ENCODE measurements at places on chromosomes 11 and 22.

DNA sequence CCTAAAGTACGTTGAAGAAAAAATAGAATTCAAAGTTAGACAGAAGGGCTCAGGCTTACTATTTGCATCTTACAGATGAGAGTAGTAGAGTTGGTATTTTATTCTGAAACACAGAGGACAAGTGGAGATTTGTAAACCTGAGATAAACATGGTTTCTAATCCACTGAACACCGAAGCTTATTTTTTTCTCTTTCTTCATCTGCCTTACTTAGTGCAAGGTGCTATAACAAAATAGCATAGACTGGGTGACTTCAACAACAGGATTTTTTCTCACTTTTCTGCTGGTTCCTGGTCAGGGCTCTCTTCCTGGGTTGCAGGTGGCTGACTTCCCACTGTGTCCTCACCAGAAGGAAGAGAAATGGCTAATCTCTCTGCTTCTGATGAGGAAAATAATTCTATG is 2.1 kb upstream of the HBG1 start:
- H3K4me3 ChIP-seq: no peak overlapping the region
- no peaks in the 10 kb centered on the region for H3K4me1 ChIP-seq
- H3K27ac ChIP-seq: peak overlapping the region; percentile 54
- no peaks in the 10 kb centered on the region for H3K27me3 ChIP-seq
- DNase-seq: no peak

GRCh38 chr11:64181506-64182411 is 4.2 kb upstream of the STIP1 start:
- peak overlapping the region; percentile 35 for H3K27ac ChIP-seq
- H3K4me1 ChIP-seq: peaks cover 19% of the 10 kb centered on the region
- no peaks in the 10 kb centered on the region for H3K27me3 ChIP-seq
- H3K4me3 ChIP-seq: no peak overlapping the region
- H3K36me3 ChIP-seq: no peaks in the 10 kb centered on the region

- no peak overlapping the region for H3K4me3 ChIP-seq
- no peak overlapping the region for H3K27ac ChIP-seq
- peak; percentile 24 for DNase-seq
- no peaks in the 10 kb centered on the region for H3K36me3 ChIP-seq
- H3K4me1 ChIP-seq: no peaks in the 10 kb centered on the region
- H3K27me3 ChIP-seq: no peaks in the 10 kb centered on the region
These were observed 63.6 kb downstream of the CD82 start for GRCh38 chr11:44628730-44629700.

DNA sequence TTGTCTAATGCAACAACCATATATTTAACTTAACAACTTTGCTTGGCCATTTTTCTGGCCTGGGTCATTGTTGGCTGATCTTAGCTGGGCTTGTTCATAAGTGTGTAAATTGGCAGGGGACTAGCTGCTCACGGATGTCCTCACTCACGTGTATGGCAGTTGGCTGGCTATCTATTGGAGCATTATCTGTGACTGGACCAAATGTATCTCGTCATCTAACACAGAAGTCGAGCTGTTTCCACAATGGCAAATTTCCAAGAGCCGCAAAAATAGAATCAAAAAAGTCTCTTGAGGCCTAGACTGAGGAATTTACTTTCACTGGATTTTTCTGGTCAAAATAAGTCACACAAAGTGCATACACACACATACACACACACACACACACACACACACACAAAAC is 893.3 kb downstream of the FAM181B start:
- DNase-seq: no peak
- H3K36me3 ChIP-seq: no peaks in the 10 kb centered on the region
- H3K4me1 ChIP-seq: no peaks in the 10 kb centered on the region
- no peaks in the 10 kb centered on the region for H3K27me3 ChIP-seq
- H3K27ac ChIP-seq: no peak overlapping the region

DNA sequence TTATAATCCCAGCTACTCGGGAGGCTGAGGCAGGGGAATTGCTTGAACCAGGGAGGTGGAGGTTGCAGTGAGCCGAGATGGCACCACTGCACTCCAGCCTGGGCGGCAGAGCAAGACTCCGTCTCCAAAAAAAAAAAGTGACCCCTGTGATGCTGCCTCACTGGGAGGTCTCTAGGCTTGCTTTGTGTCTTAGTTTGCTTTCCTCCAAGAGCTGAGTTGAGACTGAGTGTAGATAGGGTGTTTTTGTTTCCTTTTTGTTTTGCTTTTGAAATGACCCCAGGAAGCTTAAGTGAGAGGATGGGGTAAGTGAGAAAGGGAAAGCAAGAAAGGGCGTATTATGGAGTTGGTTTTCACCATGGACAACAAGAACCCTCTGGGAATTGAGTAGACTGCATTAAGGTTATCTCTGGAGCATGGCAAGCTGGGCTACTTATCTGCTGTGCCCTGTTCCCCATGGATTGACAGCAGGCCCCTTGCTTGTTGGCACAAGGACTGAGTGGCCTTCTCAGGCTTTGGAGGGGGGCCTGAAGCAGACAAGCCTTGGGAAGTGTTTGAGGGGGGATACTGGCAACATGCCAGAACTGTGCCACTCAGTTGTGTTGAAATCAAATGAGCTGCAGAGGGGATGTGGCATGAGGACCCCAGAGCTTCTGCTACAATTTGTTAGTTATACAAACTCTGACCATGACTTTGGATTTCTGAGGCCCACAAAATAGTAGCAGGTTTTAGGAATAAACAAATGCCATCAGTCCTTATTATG is 300.6 kb upstream of the C11orf87 start:
- no peaks in the 10 kb centered on the region for H3K4me1 ChIP-seq
- H3K36me3 ChIP-seq: no peaks in the 10 kb centered on the region
- H3K4me3 ChIP-seq: no peak overlapping the region
- no peak for DNase-seq
- H3K27me3 ChIP-seq: no peaks in the 10 kb centered on the region

GRCh38 chr11:114110952-114111947 is 51.7 kb downstream of the ZBTB16 start:
- H3K4me3 ChIP-seq: no peak overlapping the region
- no peaks in the 10 kb centered on the region for H3K36me3 ChIP-seq
- DNase-seq: no peak

DNA sequence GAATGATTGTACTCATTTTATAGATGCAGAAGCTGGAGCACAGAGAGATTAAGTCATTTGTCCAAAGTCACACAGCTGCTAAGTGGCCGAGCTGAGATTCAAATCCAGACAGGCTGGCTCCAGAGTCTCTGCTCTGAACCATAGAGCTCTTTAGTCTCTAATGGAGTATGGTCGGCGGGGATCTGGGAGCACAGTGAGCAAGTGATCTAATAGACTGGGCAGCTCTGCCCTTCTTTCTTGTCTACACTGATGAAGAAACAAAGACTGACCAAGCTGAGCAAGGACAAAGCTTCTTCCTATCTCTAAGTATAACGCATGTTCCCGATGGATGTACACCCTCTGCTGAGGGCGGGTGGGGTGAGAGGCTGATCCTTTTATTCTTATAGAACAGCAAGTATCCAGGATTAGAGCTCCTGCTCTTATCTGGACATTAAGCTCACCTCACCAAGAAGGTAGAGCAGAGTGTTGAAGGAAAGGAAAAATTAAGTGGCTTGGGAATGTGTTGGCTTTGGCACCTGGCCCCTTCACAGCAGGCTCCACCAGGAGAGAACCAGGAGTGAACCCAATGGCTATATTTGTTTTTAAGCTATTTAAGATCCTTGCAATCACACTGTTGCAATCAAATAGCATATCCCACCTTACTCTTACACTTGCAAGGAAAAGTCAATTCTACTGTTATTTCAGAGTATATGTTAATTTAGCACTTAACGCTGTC is 68.7 kb downstream of the ETS1 start:
- H3K4me1 ChIP-seq: peaks cover 22% of the 10 kb centered on the region
- peaks cover 39% of the 10 kb centered on the region for H3K36me3 ChIP-seq
- DNase-seq: no peak

GRCh38 chr11:87232320-87232719 is 194.6 kb downstream of the TMEM135 start:
- no peak overlapping the region for H3K4me3 ChIP-seq
- no peaks in the 10 kb centered on the region for H3K27me3 ChIP-seq
- no peak overlapping the region for H3K27ac ChIP-seq
- DNase-seq: no peak
- no peaks in the 10 kb centered on the region for H3K36me3 ChIP-seq

GRCh38 chr11:115067900-115068530 is 389.7 kb downstream of the NXPE2 start:
- H3K36me3 ChIP-seq: no peaks in the 10 kb centered on the region
- H3K4me3 ChIP-seq: no peak overlapping the region
- DNase-seq: no peak

- H3K4me1 ChIP-seq: peaks cover 47% of the 10 kb centered on the region
- DNase-seq: peak; percentile 25
- H3K27me3 ChIP-seq: no peaks in the 10 kb centered on the region
These were observed 782 bp downstream of the TMEM109 start for GRCh38 chr11:60914633-60915247.

DNA sequence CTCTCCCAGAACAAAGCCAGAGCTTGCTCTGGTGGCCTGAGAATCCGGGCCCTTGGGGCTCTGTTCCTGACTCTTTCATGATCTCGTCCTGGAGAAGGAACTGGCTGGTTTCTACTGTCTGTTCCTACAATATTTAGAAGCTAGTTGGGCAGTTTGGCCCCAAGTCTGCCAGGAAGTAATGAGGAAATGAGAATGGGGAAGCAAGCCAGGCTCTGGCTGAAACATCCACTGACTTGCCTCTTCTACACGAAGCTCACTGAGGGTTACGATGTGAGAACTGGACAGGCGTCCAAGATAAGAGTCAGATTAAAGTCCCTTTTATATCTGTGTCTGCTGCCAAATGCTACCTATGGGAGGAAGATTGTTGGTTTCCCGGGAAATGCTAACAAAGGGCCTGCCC is 110.0 kb upstream of the KIRREL3 start:
- H3K36me3 ChIP-seq: no peaks in the 10 kb centered on the region
- no peak for DNase-seq
- H3K4me1 ChIP-seq: no peaks in the 10 kb centered on the region
- H3K27me3 ChIP-seq: no peaks in the 10 kb centered on the region

DNA sequence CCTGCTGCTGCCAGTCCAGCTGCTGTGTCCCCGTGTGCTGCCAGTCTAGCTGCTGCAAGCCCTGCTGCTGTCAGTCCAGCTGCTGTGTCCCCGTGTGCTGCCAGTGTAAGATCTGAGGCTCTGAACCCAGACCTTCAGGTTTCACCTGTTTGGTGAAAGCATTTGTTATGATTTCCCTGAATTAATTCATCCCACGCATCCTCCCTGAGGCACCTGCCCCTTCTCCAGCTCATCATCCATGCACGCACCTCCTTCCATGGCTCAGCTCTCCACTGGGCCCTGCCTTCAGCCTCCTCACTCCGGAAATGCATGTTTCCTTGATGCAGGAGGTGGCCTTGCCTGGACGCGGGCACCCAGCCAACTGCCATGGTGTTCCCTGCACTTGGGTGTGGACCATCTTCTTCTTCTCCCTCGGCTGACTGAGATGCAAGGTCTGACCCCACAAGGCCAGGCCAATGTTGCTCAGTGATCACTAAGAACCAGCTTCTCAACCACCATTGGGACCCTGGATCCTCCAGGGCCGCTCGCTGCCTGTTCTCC is 788 bp downstream of the KRTAP5-10 start:
- H3K4me3 ChIP-seq: no peak overlapping the region
- DNase-seq: no peak
- H3K27me3 ChIP-seq: peaks cover 5% of the 10 kb centered on the region
- no peaks in the 10 kb centered on the region for H3K36me3 ChIP-seq
- no peak overlapping the region for H3K27ac ChIP-seq
- no peaks in the 10 kb centered on the region for H3K4me1 ChIP-seq

DNA sequence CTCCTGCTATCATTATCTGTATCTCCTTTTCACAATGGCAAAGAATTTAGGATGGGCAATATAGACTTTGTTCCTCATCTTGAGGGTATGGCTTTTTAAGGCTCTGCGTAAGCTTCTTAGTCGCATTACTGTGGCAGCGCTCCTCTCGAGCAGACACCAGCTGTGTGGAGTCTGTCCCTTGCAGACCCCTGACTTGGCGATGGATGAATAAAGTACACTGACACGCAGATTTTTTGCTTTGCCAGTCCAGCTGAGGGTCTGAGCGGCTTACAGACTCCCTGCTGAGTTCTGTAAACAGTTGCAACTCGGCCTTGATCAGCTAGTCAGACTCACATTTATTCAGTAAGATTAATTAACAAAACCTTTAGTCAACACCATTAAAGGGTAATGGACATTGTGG is 390.0 kb upstream of the CNTN5 start:
- no peaks in the 10 kb centered on the region for H3K36me3 ChIP-seq
- no peak overlapping the region for H3K27ac ChIP-seq
- no peaks in the 10 kb centered on the region for H3K27me3 ChIP-seq
- H3K4me1 ChIP-seq: no peaks in the 10 kb centered on the region
- DNase-seq: no peak

- no peak overlapping the region for H3K4me3 ChIP-seq
- H3K27ac ChIP-seq: no peak overlapping the region
- DNase-seq: no peak
- no peaks in the 10 kb centered on the region for H3K36me3 ChIP-seq
- no peaks in the 10 kb centered on the region for H3K4me1 ChIP-seq
- no peaks in the 10 kb centered on the region for H3K27me3 ChIP-seq
These were observed 17.2 kb downstream of the OPCML start for GRCh38 chr11:133515107-133515506.

- peaks cover 86% of the 10 kb centered on the region for H3K4me1 ChIP-seq
- peak; percentile 23 for DNase-seq
- no peaks in the 10 kb centered on the region for H3K27me3 ChIP-seq
- no peak overlapping the region for H3K4me3 ChIP-seq
These were observed 90.5 kb downstream of the UBASH3B start for GRCh38 chr11:122746050-122746478.

GRCh38 chr11:66317322-66317722 is 478 bp upstream of the CD248 start:
- H3K4me1 ChIP-seq: peaks cover 60% of the 10 kb centered on the region
- no peak for DNase-seq

- H3K4me3 ChIP-seq: no peak overlapping the region
- DNase-seq: no peak
- H3K36me3 ChIP-seq: no peaks in the 10 kb centered on the region
These were observed 4.9 kb downstream of the PLXNB2 start for GRCh38 chr22:50302564-50302963.

GRCh38 chr11:121930004-121930965 is 185.7 kb downstream of the BLID start:
- H3K36me3 ChIP-seq: no peaks in the 10 kb centered on the region
- H3K27me3 ChIP-seq: no peaks in the 10 kb centered on the region
- DNase-seq: no peak

- H3K27ac ChIP-seq: no peak overlapping the region
- H3K4me1 ChIP-seq: no peaks in the 10 kb centered on the region
- H3K27me3 ChIP-seq: no peaks in the 10 kb centered on the region
- no peak for DNase-seq
- H3K4me3 ChIP-seq: no peak overlapping the region
These were observed 178.3 kb upstream of the NECTIN1 start for GRCh38 chr11:119907122-119907851.

GRCh38 chr22:43774318-43774915 is 37.7 kb downstream of the EFCAB6 start:
- H3K27me3 ChIP-seq: no peaks in the 10 kb centered on the region
- DNase-seq: no peak
- no peak overlapping the region for H3K4me3 ChIP-seq
- no peaks in the 10 kb centered on the region for H3K4me1 ChIP-seq
- no peaks in the 10 kb centered on the region for H3K36me3 ChIP-seq
- no peak overlapping the region for H3K27ac ChIP-seq

GRCh38 chr11:47152953-47153950 is 23.4 kb downstream of the ARFGAP2 start:
- peak overlapping the region; percentile 2 for H3K4me3 ChIP-seq
- H3K27ac ChIP-seq: no peak overlapping the region
- H3K4me1 ChIP-seq: peaks cover 38% of the 10 kb centered on the region
- DNase-seq: peak; percentile 56

GRCh38 chr22:17307566-17307965 is 61.7 kb upstream of the CECR2 start:
- no peak overlapping the region for H3K27ac ChIP-seq
- H3K4me1 ChIP-seq: peaks cover 15% of the 10 kb centered on the region
- no peak for DNase-seq
- H3K4me3 ChIP-seq: no peak overlapping the region

Measured in CD8-positive, alpha-beta memory T cell (primary cell).